ENCODE measurements at places on chromosomes 16 and 17. TPM values are rescaled to one million over a fixed set of nuclear protein-coding genes. Genes with fewer than 3 reads are reported as not detected.
A peak's percentile ranks its signal among the peaks of the same experiment; 100 is the strongest.

DNA sequence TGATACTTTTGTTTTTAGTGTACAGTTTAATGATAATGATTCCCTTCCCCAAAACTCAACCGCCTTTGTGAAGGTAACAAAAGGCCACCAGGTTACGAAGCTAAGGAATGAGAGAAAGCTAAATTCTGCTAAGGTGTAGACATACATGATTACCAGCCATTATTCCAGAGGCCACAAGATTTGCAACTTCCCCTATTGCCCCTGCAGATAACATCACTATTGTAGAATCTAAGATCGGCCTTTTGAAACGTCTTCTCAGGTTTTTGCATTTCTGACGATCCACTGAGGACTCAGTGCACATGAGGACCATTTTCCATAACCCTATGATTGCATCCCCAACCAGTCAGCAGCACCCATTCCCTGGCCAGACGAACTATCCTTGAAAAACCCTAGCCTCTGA, 33.9 kb upstream of the SNN start:
- H3K4me3 ChIP-seq: no peak overlapping the region
- DNase-seq: no peak
- H3K4me1 ChIP-seq: peaks cover 9% of the 10 kb centered on the region
- no peaks in the 10 kb centered on the region for H3K36me3 ChIP-seq
- H3K27ac ChIP-seq: no peak overlapping the region

DNA sequence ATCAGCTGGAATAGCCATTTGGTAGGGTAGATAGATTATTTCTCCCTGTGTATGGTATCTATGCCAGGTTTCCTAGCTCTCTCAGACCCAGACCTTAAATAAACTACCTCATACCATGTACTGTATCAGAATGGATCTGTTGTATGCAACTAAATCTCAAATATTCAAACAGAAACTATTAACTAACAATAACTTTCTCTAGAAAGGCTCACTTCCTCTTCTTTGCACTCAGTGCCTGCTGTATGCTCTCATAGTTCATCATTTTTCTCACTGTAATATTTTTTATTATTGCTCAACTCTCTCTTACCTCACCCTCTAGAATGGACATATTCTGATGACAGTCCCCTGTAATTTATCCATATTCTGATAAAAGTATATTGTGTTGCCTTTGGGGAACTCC, 182.4 kb downstream of the TOX3 start:
- no peak overlapping the region for H3K4me3 ChIP-seq
- no peaks in the 10 kb centered on the region for H3K27me3 ChIP-seq
- no peaks in the 10 kb centered on the region for H3K4me1 ChIP-seq
- no peaks in the 10 kb centered on the region for H3K36me3 ChIP-seq

- H3K4me1 ChIP-seq: peaks cover 2% of the 10 kb centered on the region
- peaks cover 3% of the 10 kb centered on the region for H3K27me3 ChIP-seq
- H3K36me3 ChIP-seq: peaks cover under 1% of the 10 kb centered on the region
- H3K4me3 ChIP-seq: peak overlapping the region; percentile 93
- peak overlapping the region; percentile 59 for H3K27ac ChIP-seq
These were observed 1.0 kb downstream of the CSNK2A2 start for GRCh38 chr16:58196898-58197313.

GRCh38 chr16:61007694-61008093, 1028.5 kb downstream of the CDH8 start:
- H3K4me3 ChIP-seq: no peak overlapping the region
- H3K4me1 ChIP-seq: no peaks in the 10 kb centered on the region
- DNase-seq: no peak
- H3K27me3 ChIP-seq: no peaks in the 10 kb centered on the region
- H3K27ac ChIP-seq: no peak overlapping the region

DNA sequence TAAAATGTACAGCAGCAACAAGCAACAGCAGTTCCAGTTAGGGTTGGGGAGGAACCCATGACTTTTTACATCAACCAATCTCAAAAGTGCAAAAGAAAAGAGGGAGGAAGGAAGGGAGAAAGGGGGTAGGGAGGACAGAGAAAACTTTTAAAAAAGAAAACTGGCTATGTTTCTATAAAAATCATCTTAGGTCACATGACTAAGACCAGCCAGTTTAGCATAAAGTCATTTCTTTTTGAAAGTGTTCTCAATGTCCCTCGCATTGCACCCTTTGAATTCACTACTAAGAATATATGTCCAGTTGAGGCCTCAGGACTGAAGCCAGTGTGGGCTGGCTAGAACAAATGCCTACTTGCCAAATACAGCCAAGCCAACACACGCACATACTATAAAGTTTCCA, 28.9 kb downstream of the DCUN1D3 start:
- H3K4me3 ChIP-seq: no peak overlapping the region
- H3K4me1 ChIP-seq: peaks cover 26% of the 10 kb centered on the region
- H3K36me3 ChIP-seq: no peaks in the 10 kb centered on the region
- DNase-seq: no peak
- H3K27me3 ChIP-seq: no peaks in the 10 kb centered on the region

The USH1G gene
- under 0.01 TPM for total RNA-seq

GRCh38 chr17:9028988-9029570, 7.8 kb downstream of the NTN1 start:
- H3K4me3 ChIP-seq: no peak overlapping the region
- peaks cover 8% of the 10 kb centered on the region for H3K27me3 ChIP-seq
- no peak for DNase-seq
- H3K36me3 ChIP-seq: no peaks in the 10 kb centered on the region
- no peak overlapping the region for H3K27ac ChIP-seq

- H3K4me1 ChIP-seq: no peaks in the 10 kb centered on the region
- H3K27me3 ChIP-seq: no peaks in the 10 kb centered on the region
- peaks cover 11% of the 10 kb centered on the region for H3K36me3 ChIP-seq
These were observed 1.2 kb upstream of the METTL26 start for GRCh38 chr16:637081-638018.

DNA sequence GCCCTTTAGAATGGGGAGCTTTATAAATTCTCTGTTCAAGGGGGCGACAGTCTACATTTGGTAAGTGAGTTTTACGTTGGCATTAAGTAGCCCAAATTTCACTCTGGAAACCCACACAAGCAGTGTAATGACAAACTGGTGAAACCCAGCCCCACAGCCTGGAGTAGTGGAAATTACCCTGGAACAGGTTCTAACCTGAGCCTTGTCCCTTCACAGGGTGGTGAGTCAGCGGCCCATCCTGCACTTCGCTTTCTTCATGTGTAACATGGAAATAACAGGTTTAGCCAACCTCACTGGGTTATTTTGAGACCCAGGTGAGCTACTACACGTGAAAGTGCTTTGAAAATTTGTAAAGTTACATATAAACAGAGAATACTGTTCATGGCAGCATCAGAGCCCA, 3.5 kb upstream of the TLCD3A start:
- no peak overlapping the region for H3K4me3 ChIP-seq
- no peaks in the 10 kb centered on the region for H3K27me3 ChIP-seq
- H3K36me3 ChIP-seq: peaks cover 2% of the 10 kb centered on the region
- H3K27ac ChIP-seq: no peak overlapping the region
- no peak for DNase-seq
- H3K4me1 ChIP-seq: peaks cover 7% of the 10 kb centered on the region

- H3K4me1 ChIP-seq: peaks cover 15% of the 10 kb centered on the region
- H3K4me3 ChIP-seq: no peak overlapping the region
- H3K36me3 ChIP-seq: no peaks in the 10 kb centered on the region
- H3K27ac ChIP-seq: no peak overlapping the region
- DNase-seq: no peak
These were observed 3.9 kb downstream of the XYLT1 start for GRCh38 chr16:17466876-17467275.

- H3K36me3 ChIP-seq: no peaks in the 10 kb centered on the region
- peak; percentile 56 for DNase-seq
- no peaks in the 10 kb centered on the region for H3K27me3 ChIP-seq
- H3K4me1 ChIP-seq: no peaks in the 10 kb centered on the region
- H3K4me3 ChIP-seq: no peak overlapping the region
- H3K27ac ChIP-seq: no peak overlapping the region
These were observed 14.3 kb downstream of the MBTD1 start for GRCh38 chr17:51245535-51245934.

The SPN gene
- not detected for total RNA-seq

DNA sequence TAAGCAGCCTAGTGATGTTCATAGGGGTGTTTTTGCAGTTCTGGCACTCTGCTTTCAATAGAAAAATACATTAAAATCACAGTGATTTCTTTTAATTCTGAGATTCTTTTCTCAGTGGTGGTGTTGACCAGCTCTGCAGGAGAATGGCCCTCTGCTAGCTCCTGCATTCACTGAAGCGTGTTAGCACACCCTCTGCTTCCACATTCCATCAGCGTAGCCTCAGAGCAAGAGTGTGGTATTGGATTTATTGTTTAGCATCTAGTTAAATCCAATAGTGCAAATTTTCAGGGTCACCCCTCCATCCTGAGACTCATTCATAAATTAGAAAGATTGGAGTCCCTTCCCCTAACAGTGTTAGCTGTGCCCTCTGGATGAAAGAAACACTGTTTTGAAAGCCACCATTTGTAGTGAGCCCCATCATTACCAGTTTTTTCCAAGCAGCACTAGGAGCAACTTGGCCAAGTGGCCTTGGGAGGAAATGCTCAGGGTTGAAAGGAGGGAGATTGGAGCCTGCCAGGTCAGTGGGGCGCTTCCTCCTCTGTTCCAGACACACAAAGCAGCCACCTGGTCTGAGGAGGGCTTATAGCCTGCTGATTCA, 45.7 kb downstream of the B9D1 start:
- peaks cover 14% of the 10 kb centered on the region for H3K36me3 ChIP-seq
- no peak for DNase-seq
- no peak overlapping the region for H3K4me3 ChIP-seq
- peak overlapping the region; percentile 7 for H3K27ac ChIP-seq
- H3K4me1 ChIP-seq: peaks cover 6% of the 10 kb centered on the region
